ENCODE measurements at places on chromosomes 2 and 18.
A peak's percentile ranks its signal among the peaks of the same experiment; 100 is the strongest.

DNA sequence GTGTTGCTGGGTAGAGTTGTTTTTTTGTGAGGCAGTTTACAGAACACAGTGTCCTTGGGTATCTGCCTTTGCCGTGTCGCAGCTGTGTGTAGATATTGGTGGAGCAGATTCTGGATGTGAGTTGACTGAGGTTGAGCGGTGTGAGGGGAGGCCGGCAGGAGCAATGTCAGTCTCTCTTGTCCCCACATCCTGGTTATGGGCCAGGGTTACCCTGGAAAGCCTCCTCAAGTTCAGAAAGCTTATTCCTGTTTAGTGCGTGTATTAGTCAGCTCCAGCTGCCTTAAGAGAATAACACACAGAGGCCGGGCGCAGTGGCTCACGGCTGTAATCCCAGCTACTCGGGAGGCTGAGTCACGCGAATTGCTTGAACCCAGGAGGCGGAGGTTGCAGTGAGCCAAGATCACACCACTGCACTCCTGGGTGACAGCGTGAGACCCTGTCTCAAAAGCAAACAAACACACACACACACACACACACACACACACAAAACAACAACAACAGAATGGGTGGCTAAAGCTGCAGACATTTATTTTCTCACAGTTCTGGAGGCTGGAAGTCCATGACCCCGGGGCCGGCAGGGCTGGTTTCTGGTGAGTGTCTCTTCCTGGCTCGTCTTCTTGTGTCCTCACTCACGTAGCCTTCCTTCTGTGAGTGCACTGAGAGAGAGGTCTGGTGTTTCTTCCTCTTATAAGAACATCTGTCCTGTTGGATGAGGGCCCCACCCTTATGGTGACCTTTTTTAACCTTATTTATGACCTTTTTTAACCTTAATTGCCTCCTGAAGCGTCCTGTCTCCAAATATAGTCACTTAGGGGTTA is 5.1 kb downstream of the NCK2 start:
- DNase-seq = no peak

GRCh38 chr2:175769200-175769599 is 232.9 kb downstream of the LNPK start:
- no peak for DNase-seq

DNA sequence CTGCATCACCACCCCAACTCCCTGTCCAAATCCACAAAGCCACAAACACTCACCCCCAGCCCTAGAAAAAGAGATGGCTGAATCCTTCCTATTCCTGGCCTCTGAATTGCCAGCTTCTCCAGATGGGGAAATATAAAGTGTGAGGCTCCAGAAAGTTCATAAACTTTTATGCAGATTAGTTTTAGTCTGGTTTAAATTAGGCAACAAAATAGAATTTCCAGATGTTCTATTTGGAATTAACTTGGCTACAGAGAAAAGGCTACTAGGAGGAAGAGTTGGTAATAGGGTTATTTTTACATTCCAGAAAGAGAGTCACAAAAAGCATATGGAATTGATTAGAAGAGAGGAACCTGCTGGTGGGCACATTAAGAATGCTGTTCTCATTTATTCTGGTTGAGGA is 56.0 kb downstream of the EN1 start:
- no peak for DNase-seq

GRCh38 chr18:23131693-23132319 is 3.5 kb upstream of the CABLES1 start:
- no peak for DNase-seq

DNA sequence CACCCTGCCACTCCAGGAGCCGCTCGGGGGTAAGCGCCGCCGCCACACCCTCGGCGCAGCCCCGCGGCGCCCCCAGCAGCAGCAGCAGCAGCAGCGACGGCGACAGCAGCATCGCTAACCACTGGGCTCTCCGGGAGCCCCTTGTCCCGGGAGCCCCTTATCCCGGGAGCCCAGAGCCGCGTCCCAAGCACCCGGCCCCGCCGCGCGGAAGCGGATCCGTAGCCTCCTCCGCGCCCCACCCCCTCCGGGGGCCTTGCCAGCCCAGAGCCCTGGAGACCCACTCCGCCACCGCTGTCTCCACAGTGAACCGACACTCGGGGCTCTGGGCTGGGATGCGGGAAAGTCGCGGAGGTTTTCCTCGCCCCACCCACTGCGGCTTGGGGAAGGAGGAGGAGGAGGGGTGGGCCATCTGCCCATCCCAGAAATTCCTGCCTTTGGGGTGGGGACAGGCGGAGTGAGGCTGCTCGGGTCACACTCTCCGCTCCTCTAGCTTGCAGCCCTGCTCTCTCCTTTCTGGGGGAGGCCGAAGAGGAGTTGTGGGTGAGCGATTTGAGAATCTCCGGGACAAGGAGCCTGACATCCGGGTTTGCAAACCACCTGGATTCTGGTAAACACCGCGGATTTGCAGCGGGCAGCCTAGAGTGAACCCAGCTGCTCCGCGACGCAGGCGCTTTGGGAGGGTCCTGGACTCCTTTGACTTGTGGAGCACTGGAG is at the start of gene PLA2R1:
TSS of gene PLA2R1 (minus strand) at position 324 of the 714 bp plus-strand sequence. CDS start at position 112, 212 bp downstream.
- no peak for DNase-seq

DNA sequence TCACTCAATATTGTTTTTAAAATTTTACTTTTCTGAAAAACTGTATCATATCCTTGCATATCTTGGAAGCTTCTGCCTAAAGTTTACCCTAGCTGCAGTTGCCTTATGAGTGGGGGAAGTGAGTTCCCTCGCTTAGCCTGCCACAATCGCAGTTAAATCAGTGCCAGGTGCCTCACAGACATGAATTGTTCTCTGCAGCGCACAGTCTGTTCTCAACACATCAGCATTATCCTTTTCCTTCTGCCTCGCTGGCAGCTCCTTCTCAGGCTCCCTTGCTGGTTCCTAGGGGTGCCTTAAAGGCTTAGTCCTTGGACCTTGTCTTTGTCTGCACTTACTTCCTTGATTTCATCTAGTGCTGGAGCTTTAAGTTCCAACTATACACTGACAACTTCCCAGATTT is 132.8 kb downstream of the TTC27 start:
- no peak for DNase-seq

- DNase-seq = no peak
Measured at GRCh38 chr2:183438541-183438940, 314.3 kb downstream of the NUP35 start.

DNA sequence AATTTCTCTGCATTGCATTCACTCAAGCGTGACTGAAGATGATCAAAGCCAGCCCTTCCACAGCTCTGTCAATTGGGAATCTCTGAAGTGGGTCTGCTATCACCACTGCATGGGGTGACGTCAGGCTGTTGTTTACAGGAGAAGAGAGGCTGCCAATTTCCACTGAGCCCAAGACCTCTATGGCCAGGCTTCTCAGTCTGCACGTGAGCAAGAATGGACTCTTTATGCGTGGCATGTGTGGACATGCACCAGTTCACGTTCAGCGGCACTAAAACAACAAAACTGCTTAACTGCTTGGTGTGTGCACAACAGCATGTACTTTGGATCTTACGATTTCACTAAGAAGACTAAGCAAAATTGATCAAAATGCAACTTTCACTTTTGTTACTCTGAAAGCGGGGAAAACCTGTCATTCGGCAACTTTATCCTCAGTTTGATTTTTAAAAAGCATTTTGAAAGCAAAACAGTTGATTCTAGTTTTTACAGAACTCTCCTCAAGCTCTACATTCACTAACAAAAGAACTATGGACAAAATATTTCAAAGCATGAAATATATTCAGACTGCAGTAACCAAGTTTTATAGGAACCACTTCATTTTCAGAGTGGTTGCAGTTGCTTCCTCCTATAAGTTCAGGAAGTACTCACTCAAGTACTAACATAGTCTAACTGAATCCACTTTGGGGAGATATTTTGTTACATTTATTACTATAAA is 77.0 kb upstream of the SERTAD2 start:
- peak; percentile 63 for DNase-seq

DNA sequence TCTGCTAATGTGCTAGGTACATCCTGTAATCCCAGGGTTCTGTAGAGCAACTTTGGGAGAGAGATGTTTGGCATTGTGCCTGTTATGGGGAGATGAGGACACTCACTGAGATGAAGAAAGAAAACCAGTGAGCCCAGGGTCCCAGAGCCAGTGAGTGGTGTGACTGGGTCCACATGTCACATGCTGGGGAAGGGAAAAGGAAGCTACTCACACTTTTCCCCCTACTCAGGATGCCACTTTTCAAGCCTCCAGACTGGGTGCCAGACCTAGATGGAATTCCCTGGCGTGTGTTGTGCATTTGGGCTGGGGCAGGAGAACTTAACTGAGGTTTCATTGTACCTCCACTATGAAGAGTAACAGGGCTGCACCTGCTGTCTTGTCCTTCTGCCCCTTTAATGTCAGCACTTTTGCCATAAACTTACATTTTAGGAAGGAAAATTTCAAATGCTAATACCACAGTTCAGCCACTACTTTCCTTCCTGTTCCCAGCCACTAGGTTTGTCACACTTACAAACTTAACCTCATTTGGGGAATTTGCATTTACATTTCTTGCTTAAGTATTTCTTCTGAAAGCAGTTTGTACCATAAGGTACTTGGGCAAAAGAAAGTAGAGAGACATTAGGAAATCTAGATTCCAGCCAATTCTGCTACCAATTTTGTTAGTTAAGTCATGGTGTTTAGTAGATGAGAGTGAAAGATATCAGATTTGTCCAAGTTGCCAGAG is 10.2 kb downstream of the INSIG2 start:
- DNase-seq = no peak

DNA sequence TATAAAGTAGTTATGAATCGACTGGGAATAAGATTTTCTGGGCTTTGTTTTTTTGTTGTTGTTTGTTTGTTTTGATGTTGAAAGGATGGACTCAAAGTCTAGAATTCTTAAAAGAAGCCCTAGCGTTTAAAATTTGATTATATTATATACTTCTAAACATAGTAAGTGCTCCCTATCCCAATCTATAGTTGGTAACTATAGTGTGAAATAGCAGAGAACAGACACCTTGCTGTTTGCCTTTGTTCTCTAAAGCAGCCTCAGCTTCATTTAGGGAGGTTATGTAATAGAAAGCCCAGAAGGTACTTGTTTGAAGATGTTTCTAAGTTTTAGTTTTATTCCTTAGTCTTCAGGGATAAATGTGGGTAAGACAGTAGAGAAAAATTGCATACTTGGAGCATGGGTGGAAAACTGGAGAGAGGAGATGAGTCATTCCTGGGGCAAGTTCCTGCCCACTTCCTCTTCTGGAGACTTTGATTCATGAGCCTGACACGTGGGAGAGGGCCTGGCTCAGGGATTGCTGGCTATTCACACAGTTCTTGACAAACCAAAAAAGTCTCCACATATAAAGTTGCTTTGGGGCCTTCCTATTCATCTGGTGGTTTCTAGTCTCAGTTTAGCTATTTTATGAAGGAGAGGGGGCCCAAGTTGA is 131.9 kb downstream of the MYO1B start:
- no peak for DNase-seq

DNA sequence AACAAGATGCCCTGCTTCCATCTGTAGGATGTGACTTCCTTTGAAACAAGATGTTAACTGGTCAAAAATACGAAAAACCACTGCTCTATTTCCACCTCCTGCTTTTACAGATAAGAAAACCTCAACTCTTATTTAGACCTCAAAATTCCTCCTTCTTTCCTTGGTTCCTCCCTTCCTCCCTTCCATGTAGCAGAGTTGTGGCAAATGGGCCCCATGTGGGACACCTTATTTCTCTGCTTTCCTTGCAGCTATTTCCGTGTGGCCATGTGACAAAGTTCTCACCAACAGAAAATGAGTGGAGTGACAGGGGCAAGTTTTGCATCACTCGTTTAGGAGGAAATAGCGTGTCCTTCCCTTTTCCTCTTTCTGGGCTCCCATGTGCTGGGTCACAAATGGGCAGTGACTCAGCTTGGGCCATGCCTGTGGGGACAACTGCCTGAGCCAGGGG is 69.4 kb upstream of the SMAD2 start:
- no peak for DNase-seq

DNA sequence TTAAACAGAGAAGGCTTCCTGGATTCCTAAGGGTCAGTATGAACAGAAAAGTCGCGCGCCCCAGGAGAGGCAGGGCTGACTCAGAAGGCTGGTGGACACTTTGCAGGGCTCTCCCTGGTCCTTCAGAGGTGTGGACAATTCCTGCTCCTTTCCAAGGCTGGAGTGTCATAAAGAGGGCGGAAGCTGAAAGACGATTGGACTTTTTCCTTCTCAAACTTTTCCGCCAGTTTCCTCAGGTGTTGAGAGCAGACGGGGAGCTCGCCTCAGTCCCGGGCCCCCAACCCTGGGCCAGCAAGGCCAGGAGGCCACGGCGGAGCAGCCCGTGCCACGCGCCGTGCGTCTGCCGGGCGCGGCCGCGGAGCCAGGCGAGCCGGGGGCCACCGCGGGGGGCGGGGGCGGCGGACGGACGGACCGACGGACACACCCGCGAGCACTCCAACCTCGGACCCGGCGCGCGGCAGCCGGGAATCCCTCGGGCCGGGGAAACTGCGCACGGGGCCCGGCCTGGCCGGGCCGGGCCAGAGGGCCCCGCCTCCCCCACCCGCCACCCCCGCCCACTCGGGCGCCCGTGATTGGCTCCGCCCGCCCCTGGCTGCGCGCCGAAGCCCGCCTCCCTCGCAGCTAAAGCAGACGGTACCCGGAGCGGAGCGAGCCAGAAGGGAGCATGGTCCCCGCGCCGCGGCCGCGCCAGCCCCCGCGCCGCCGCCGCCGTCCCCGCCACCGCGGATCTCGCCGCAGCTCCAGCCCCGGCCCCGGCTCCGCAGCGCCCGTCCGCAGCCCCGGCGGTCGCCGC is at the start of gene KLHL29:
TSS of gene KLHL29 (plus strand) at position 629 of the 793 bp plus-strand sequence. CDS start 177,018 bp downstream, outside the sequence.
- DNase-seq = peak; percentile 82

DNA sequence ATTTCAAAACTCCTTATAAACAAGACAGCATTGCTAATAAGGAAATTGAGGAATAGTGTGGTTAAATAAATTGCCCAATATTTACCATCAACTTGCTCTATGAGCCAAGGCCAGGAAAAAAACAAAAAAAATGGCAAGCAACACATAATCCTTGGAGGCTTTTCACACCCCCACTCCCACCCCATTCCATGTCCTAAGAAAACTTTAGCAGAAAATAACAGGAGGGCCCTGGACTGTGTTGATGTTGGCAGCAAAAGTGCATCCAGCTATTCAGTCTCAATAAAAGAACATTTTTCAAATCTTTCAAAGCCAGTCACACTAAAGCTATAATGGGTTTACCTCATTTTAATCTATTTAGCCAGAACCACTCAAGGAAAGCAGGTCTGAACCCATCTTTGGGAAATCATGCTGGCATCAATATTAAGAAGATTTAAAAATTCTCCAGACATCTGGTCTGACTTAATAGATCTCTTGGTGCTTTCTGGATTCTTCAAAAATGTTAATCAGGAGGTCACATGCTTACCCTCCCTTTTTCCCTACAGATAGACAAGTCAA is 34.6 kb upstream of the STK17B start:
- DNase-seq = no peak

- DNase-seq = no peak
Measured at GRCh38 chr18:24782566-24782965, 322.1 kb downstream of the HRH4 start.

DNA sequence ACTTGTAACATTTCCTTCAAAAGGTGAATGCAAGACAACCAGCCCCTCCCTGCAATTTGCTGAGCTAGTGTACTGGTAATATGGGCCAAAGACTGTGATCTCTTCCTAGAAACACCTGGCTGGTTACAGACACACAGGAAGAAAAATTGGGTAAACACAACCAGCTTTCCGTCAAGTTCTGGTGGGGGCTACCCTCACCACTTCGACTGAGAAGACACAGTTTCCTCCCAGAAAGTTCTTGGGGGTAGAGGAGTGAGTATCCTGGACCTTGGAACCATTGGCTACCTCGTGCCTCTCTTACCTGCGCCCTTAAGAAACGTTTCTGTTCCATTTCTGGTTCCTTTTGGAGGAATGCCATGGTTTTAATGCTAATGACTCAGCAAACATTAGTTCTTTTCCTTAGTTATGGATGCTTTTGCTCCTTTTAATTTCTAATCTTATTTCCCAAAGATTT is 120.9 kb upstream of the DLX2 start:
- no peak for DNase-seq

GRCh38 chr2:200669308-200669707 is 83.5 kb downstream of the AOX1 start:
- DNase-seq = no peak
